ENCODE measurements at places on chromosomes 13 and 19.
A peak's percentile ranks its signal among the peaks of the same experiment; 100 is the strongest.

DNA sequence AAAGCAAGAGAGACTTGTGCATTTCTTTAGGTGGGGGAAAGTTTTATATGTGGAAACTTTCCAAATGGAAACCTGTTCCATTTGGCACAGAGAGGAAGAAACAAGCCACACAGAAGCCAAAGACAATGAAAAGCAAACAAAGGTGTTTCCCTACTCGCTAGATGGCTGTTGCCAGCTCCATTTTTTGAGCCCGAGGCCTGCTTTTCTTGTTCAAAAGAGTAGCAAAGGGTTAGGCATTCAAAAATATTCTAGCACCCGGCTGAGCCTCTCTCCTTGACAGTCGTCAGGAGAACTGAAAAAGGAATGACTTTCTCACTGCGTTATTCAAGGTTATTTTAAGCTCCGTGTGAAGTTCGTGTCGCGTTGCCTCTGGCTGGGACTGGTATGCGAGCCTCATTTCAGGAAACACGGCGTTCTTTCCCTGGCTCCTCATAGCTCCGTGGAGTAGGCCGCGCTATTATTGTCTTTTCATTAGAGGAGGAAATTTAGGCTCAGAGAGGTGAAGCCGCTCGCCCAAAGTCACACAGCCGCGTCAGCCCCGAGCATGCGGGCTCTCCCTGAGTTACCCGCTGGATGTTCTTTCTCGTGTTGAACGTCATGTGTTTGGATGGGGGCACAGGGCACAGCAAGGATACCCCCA, 7.6 kb downstream of the TRPM4 start:
- no peak for DNase-seq

DNA sequence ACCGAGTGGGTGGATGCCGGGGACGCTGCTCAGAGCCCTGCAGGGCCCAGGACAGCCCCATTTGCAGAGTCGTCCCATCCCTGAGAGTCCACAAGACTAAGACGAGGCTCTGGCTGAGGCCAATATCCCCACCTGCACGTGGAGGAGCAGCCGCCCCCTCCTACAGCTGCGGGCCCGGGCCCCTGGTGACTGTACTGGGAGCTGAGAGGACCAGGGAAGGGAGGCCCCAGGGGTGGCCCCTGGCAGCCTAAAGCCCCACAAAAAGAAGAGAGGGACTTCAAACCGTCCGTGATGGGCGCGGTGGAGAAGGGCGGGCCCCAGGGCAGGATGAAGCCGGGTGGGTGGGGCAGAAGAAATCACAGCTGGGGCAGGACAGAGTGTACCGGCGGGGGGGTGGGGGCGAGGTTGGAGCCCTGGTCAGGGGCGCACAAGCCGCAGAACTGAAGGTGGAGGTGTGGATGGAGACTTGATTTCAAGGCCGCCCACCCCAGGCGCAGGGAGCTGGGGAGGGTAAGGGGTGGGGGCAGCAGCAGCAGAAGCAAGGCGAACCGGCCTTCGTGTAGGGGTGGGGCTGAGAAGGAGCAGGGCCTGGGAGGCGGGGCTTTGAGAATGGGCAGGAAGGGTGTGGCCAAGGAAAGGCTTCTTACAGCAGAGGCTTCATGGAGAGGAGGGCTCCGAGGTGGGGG, 12.9 kb downstream of the CFD start:
- peak; percentile 76 for DNase-seq

DNA sequence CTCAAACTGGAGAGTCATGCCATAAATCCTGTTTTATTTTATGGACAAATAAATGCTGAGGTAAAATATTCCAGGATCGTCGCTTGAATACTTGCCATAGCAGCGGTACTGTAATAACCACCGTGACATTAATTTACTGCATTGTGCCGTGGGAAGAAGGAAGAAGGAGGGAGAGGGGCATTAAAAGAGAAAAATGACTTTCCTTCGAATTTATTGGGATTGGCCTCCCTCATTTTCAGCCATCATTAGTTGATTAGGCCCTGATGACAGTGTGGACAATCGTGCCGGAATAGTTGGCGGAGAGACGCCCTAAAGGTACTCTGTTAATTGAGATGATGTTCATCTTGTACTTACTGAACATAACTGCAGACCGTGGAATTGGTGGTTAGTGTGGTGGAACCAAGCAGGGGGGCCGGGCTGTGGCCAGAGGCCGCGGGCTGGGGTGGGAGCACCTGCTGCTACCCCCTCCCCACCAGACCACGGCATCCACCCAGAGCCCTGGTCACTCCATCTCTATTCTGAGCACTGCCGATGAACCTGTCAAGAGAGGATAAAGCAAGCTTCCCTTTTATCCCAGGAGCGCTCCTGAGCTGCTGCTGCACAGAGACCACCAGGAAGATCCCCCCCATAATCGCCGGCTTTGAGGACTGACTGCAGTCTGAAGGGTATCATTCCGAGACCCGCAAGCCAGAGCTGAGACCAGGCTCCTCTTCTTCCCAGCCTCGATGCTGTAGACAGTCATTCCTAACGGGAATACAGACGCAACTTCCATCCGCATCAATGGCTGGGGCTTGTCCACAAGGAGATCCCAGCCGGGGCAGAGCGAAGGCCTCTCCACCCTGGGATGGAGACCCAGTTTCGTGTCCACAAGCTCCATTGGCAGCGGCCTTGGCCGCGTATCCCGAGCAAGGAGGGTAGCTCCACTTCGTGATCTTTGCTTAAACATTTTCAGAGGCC, 168.3 kb upstream of the TSHZ3 start:
- no peak for DNase-seq

GRCh38 chr13:101085551-101085950, 330.8 kb downstream of the NALCN start:
- no peak for DNase-seq

- DNase-seq: no peak
Observed at GRCh38 chr13:106213028-106213757, 322.3 kb downstream of the EFNB2 start.

- DNase-seq: no peak
Observed at GRCh38 chr13:26497968-26498511, 59.4 kb upstream of the WASF3 start.

DNA sequence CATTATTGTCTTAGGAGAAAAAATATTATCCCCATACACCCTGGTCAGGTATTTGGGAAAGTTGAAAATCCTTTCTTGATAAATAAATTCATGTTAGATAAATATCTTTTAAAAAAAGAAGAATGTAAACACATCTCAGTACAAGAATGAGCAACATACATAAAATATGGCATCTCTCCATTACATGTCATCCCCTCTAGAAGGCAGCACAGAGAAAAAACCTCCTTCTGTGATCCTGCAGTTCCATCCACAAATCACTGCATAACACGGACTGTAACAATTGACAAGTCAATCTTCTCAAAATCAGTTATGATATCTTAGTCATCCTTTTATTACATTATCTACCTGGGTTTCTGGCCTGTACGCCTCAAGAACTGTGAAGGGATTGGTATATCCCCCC, 683.9 kb upstream of the KLHL1 start:
- DNase-seq: no peak

- DNase-seq: no peak
Observed at GRCh38 chr19:46985542-46986415, 33.9 kb upstream of the NPAS1 start.

DNA sequence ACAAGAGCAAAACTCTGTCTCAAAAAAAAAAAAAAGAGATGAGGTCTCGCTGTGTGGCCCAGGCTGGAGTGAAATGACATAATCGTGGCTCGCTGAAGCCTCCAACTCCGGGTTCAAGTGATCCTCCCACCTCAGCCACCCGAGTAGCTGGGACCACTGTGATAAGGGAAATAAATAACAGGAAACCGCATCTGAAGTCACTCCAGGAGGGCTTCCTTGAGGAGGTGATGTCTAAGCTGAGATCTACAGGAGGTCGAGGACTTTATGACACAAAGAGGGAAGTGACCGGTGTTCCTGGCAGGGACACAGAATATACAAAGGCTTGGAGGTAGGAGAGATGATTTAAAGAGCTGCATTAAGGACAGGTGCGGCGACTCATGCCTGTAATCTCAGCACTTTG, 8.9 kb upstream of the NR2F6 start:
- no peak for DNase-seq

- no peak for DNase-seq
Observed at GRCh38 chr19:36891768-36892357, 24.2 kb downstream of the ZNF829 start.

DNA sequence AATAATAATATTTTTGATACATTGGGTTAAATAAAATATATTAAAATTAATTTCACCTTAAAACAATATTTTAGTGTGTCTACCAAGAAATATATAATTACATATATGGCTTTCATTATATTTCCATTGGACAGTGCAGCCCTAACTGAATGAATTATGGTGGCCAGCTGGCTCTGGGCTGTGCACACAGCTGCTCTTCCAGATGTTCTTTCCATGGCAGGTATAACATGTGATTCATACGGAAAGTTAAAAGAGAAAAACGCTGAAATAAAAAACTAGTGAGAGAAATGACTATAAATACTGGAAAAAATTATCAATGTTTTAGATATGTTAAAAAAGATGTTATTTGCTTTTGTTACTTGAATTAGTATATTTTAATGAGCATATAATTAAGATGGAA, 216.3 kb downstream of the RGCC start:
- DNase-seq: no peak

- DNase-seq: no peak
Observed at GRCh38 chr13:44971656-44972595, 17.3 kb downstream of the NUFIP1 start.

GRCh38 chr13:66556306-66556705, 673.8 kb downstream of the PCDH9 start:
- DNase-seq: no peak

- DNase-seq: no peak
Observed at GRCh38 chr19:32859591-32859990, 10.0 kb downstream of the SLC7A9 start.

GRCh38 chr19:17441241-17442021, 7.0 kb downstream of the TMEM221 start:
- no peak for DNase-seq

DNA sequence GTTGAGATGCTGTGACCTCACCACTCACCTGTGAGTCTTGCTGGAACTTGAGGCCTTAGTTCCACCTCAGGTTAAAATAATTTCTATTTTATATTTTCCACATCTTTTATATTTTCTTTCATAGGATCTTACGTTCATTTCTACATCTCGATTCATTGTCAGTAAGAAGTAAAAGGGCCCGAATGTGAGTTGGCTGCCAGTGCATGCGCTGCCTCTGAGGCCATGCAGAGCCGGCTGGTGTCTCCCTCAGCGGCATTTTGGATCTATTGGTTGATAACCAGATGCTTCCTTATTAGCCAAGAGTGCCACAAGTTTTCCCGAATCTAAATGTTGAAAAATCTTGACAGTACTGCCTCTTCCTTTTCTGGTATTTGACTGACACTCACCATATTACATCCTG, 347.3 kb downstream of the TEX29 start:
- no peak for DNase-seq

GRCh38 chr13:98528663-98529064, 48.2 kb downstream of the STK24 start:
- no peak for DNase-seq

DNA sequence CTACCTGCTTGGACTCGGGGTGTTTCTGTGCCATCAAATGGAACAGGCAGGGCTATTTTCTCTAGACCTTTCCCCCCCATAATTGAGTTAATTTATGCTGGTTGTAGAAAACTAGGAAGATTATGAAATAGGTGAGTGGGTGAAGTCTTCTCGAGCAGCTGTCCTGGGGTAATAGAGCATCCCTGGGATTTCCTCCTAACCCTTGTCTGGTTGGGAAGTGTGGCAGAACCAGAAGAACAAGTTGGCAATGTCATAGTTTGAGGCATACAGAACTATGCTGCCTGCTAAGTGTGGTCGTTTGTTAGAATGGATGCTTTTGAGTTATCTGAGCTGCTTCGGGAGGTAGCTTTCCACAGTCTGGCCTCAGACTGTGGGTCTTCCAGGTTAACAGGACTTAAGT, 3.7 kb downstream of the GATAD2A start:
- DNase-seq: no peak

DNA sequence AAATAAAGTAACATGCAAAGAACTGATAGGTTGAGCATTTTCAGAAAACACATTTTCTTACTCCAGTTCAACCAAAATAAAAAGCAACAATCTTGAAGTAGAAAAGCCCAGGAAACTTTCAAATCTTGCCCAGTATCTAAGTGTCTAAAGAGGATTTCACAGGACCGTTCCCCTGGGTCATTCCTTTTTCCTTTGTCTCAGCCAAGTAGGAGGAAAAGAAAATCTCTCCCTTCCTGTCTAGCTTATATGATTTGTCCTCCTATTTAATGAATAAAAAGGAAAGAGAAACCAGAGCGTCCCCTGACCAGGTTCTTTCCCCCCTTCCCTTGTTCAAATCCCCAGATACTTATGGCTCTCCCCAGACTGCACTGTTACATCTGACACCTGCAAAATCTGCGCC, 248.0 kb downstream of the KCTD12 start:
- DNase-seq: no peak

DNA sequence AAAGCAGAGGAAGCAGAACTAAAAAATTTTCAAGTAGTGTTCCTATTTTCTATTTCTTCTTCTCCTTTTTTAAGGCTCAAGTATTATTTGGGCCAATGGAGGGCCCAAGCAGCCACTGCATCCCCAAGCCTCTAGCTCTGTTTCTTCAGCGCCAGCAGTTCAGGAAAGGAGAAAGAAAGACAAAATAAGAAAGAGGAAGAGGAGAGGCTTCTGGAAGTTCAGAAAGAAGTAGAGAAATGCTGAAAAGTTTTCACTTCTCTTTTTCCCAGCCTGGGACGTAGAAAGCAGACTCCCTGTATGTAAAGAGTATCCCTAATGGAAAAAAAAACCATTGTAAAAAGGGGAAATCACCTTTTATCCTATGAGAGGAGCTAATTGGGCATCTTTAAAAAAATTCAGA, 165.5 kb upstream of the KLF12 start:
- DNase-seq: no peak

- no peak for DNase-seq
Observed at GRCh38 chr19:38250821-38251563, 5.2 kb downstream of the PPP1R14A start.

DNA sequence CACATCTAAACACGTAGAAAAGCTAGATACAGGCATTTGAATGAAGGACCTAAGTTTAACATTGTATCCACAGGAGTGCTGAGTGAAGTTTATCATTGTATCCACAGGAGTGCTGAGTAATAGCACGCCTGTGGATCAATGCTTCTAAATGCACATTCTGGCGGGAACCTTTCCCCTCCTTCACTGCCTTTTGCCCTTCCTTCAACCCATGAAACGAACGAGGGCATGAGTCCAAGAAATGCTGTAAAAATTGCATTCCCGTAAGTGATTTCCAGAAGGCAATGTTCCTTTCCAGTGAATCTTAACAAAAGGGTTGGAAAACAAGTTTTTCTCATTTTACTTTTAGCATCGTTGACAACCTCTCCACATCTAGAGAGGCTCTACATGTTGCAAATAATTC, 88.1 kb downstream of the ZDHHC20 start:
- no peak for DNase-seq

DNA sequence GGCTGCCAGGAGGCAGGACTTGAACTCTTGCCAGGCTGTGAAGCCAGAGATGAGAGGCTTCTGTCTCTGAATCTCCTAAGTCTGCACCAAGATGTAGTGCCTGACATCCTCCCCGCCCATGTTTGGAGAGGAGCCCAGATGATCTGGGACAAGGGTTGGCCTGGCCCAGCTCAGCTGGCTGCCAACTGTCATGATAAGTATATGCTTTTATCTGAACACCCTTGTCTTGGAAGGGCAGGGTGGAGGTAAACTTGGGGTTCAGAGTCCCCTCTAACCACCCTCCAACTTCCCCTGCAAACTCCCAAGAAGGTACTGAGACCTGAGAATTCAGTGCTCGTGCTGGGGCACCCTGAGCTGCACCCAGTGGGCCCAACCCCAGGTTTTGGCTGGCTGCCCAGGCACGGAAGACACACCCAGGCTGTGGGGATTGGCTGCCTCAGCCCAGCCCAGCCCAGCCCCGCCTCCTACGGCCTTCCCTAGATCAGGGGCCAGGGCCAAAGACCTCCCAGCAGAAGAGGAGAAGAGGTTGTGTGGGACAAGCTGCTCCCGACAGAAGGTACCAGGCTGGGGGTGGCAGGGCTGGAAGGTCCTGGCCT, at the start of gene CYP4F12:
CYP4F12 (plus strand) TSS at position 508 of the 596 bp plus-strand sequence. CDS start 443 bp downstream, outside the sequence.
- DNase-seq: peak; percentile 7

Measured in stimulated activated CD4-positive, alpha-beta T cell treated with anti-CD3 and anti-CD28 coated beads, Interleukin-4, amount 100 ng/mL, for 1 hour (primary cell).